ENCODE measurements at places on chromosomes 5 and 9.

- DNase-seq = no peak
Measured at GRCh38 chr9:22373636-22374035, 73.0 kb upstream of the DMRTA1 start.

GRCh38 chr5:147154809-147155208, 80.0 kb upstream of the STK32A start:
- DNase-seq = no peak

- DNase-seq = no peak
Measured at GRCh38 chr9:19816769-19817168, 27.9 kb upstream of the SLC24A2 start.

DNA sequence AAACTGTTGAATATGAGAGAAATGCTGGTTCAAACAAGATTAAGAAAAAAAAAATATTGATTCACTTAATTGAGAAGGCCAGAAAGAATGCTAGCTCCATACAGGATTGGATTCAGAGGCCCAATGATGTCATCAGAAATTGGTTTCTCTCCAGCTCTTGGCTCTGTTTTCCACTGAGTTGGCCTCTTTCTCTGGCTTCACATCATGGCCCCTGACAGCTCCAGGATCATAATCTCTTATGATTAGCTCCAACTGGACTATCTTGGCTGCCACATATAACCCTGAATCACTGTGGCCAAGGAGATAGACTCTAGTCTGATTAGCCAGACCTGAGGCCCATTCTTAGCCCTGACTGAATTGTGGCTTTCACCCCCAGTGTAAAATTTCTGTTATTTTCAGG, 244.7 kb upstream of the GRAMD2B start:
- no peak for DNase-seq

- DNase-seq = no peak
Measured at GRCh38 chr5:137627706-137628105, 108.2 kb downstream of the KLHL3 start.

- DNase-seq = no peak
Measured at GRCh38 chr5:137624786-137625349, 111.0 kb downstream of the KLHL3 start.

- no peak for DNase-seq
Measured at GRCh38 chr9:33211695-33212393, 28.1 kb upstream of the SPINK4 start.

GRCh38 chr9:35845824-35846771, 17.1 kb downstream of the TMEM8B start:
- DNase-seq = no peak

GRCh38 chr9:111961575-111961974, 65.0 kb downstream of the UGCG start:
- DNase-seq = no peak

GRCh38 chr5:78799266-78800017, 150.9 kb upstream of the LHFPL2 start:
- DNase-seq = no peak

DNA sequence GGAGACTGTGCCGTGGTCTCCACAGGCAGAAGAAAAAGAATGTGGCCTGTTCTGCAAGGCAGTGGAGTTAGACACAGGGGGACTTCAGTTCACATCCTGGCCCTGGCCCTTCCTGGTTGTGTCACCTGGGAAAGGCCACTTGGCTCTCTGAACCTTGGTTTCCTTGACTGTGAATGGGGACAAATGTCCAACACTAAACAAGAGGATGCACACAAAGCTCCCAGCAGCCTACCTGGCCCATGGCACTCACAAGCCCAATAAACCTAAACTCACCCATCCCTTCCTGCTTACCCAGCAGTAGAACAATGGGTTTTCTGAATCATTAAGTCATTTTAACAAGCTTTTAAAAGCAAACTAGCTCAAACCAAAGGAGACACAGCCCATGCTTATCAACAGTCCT, 103.9 kb downstream of the FRMD3 start:
- DNase-seq = no peak

- DNase-seq = no peak
Measured at GRCh38 chr5:5770825-5771224, 348.3 kb downstream of the ICE1 start.

DNA sequence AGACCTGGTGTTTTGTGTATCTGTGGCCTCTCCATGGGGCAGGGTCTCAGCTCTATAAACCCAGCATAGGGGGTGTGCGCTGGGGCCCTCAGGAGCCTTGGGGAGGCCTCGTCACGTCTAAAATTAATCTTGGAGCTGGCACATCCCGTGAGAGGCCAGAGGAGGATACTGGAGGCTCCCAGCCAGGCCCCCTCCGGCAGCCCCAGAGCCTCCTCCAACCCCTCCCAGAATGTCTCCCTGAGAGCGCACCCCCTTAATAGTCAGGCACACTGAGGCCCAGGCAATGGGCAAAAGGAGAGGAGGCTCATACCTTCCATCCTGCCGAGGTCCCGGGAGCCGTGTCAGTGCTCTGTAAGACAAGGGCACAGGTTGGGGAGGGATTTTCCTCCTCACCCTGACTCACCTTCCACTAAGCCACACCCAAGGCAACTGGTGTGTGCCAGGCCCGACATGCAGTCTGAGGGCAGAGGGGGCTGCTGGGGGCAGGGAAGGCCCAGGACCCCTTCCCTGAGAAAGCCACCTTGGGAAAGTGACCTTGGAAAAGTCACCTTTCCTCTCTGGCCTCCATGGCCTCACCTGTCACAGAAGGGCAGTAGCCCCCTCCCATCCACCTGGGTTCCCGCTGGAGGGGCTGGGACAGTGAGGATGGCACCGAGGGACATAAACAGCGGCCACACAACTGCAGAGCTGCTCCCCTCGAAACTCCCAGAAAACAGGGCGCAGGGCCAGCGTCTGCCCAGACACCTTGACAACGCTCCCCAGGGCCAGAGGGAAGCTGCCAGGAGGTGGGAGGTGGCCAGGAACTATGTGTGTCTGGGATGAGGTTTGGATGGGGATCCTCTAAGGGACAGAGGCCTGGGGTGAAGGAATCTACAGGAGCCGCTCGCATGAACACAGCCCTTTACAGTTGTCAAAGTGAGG, 2.9 kb downstream of the AK1 start:
- no peak for DNase-seq

GRCh38 chr5:1220831-1221230, 4.3 kb upstream of the SLC6A18 start:
- no peak for DNase-seq

- DNase-seq = no peak
Measured at GRCh38 chr5:180323941-180324600, 29.1 kb downstream of the GFPT2 start.

DNA sequence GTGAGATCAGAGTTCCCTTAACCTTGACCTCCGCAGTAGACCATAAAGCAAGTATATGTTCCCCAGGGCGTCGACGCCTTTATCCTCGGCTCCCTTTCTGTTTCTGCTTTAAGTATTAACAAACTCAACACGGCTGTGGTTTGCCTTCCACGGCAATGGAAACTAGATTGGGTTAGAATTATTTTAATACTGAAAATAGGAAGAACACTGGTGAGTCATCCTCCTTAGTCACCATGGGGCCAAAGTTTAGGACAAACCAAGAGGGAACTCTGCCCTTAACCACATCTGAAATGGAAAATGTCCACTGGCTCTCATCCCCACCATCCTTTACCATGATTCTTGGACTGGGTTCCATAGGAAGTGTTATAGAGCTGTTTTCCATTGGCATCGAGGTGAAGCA, 386.1 kb downstream of the ACTL7B start:
- DNase-seq = peak; percentile 0

DNA sequence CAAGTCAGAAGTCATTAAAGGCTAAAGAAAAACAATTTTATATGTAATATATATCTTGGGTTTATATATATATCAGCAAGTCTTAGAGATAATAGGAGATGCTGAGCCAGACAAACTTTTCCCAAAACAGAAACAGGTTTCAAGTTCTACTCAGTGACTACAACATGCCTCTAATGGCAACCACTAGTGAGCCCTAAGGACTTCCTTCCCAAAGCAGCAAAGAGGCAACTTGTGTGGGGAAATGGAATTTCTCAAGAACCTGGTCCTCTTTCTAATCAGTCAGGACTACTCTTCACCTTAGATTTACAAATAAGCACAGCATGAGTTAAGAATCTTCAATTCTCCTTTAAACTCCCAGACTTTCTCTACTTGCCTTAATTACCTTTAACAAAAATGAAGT, 17.6 kb downstream of the RNF38 start:
- DNase-seq = no peak

DNA sequence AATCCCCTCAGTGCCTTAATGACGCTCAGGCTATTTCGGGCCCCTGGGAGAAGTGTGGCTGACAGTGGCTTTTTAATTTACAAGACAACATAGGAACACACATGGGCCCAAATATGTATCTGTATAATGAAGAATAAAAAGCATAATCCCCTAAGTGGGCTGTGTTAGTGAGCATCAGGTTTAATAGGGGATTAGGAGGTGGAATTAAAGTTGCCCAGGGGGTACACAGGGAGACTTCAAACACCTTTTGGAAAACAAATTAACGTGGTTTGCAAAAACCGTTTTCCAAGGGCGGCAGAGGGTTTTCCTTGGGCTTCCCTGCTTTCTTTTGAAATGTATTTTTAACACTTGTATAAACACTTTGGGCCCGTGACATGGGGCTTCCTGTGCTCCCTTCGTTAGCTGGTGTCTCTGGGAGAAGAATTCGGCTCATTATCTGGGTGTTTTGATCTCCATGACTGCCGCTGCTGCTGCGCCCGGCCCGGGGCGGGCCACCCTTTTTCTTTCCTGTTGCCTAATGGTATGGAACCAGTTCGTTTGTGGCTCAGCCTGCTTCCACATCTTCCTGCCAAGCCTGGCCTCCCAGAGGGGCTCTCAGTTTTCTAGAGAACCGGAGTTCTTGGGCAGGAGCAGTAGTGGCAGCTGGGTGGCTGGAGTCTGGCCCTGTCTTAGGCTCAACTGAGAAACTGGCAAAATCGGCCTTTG, 173.0 kb downstream of the MACROH2A1 start:
- DNase-seq = no peak

Data from CD4-positive, alpha-beta T cell treated with Interleukin-4 for 4 hours (primary cell).